ENCODE measurements at places on chromosomes 1 and 21.
A peak's percentile ranks its signal among the peaks of the same experiment; 100 is the strongest.

DNA sequence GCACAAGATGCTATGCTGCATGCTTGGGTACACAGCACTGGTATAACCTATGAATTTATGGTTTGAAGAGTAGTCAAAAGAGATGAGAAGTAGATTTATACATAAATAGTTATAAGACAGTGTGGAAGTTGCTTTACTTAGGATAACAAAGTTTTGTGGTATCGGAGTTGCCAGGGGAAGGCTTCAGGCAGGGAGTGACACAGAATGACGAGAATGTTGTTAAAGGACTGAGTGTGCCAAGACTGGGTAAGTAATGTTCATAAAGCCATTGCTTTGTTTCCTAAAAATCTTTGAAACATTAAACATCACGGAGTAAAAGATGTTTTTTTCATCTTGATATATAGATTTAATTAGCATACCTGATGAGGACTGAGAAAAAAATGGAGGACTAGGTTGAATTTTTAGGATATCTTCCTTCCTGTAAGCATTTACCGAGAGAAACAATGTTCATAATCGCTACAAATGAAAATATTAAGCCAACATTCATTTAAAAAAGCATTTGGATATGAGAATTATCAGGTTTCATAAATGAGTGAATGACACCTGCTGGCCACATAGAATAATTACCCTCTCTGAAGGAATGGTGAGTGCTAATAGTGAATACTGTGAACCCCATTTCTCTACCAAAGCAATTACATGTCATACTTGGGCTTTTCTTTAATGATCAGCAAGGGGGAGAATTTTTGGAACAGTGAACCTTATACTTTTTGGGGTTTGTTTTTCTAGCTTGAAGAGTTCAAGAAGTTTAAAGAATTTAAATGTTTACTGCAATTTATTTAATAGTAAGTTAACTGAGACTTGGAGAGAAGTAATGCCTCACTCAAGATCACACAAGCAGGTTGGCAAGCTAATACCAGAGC lies 28.4 kb downstream of the EXTL2 start:
- peak; percentile 31 for DNase-seq

- DNase-seq: peak; percentile 81
Observed at GRCh38 chr1:34865981-34866761, 6.6 kb upstream of the SMIM12 start.

GRCh38 chr1:103945774-103946173 lies 196.1 kb downstream of the AMY1C start:
- DNase-seq: no peak

DNA sequence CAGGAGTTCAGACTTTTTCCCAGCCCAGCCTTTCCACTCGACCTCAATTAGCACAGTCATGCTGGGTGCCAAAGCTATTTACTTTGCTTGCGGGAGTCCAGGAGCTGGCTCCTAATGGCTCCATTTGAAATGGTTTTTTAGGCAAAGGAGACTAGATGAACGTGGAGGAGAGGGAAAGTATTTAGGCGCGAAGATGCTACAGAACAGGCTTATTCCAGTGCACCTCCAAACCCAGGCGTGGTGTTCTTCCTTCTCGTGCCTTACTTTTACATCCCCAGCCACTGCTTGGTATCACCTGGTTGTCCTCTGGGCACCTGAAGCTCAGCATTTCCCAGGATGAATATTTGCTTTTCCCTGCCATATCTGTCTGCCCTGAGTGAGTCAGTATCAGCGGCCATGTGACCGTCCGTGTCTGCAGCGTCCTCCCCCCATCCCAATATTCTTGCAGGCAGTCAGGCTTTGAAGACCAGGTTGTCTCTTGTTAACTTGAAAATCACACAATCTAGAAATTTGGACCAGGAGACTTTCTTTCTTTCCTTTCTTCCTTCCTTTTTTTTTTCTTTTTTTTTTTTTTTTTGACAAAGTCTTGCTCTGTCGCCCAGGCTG lies 198.5 kb downstream of the DYRK1A start:
- no peak for DNase-seq

DNA sequence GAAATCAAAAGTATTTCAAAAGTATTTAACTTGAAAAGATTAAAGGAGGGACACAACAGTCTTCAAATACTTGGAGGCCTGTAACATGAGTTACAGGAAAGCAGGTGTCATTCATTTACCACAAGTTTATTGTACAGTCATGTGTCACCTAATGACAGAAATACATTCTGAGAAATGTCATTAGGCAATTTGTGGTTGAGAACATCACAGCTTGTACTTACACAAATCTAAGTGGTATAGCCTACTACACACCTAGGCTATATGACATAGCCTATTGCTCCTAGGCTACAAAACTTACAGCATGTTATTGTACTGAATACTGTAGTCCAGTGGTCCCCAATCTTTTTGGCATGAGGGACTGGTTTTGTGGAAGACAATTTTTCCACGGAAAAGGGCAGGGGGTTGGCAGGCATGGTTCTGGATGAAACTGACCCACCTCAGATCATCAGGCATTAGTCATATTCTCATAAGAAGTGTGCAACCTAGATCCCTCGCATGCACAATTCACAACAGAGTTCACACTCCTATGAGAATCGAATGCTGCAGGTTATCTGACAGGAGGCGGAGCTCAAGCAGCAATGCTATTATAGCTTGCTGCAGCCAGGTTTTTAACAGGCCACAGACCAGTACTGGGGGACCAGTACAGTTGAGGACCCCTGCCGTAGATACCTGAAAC lies 25.0 kb upstream of the PHTF1 start:
- DNase-seq: peak; percentile 66

- DNase-seq: no peak
Observed at GRCh38 chr1:39332291-39332690, 127.8 kb downstream of the MACF1 start.

GRCh38 chr1:93908394-93909145 lies 660 bp downstream of the GCLM start:
- peak; percentile 74 for DNase-seq

DNA sequence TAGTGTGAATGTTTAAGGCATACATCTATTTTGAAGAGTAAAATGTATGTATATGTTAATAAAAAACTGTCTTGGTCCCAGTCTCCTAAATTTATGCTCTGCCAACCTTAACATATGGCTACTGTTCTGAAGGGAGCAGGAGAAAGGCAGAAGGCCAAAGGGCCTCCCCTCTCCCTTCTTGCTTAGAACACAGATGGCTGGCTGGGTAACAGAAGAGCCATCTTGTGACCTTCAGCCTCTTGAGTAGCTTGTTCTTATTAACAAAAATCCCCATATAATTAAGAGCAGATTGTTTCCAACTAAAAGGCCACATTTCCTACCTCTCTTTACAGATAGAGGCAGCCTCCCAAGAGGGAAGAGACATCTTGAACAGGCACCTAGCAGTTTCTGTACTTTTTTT lies 36.1 kb downstream of the EPB41 start:
- DNase-seq: no peak

DNA sequence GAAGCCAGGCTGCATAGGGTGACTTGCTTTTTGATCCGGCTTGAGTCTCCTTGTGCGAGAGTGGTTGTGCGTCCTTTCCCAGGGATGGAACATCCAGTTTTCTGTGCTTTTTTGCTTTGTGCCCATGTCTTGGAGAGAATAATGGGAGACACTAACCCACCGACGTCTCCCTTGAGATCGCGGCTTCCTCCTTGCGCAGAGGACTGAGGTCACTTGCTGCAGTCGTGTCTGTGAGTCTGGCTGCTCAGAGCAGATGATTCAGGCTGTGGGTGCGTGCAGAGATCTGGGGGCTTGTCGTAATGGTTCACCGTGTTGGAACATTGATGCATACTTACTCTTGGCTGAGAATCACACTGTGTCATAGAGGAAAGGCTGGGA lies 164.5 kb upstream of the CACNA1E start:
- no peak for DNase-seq

DNA sequence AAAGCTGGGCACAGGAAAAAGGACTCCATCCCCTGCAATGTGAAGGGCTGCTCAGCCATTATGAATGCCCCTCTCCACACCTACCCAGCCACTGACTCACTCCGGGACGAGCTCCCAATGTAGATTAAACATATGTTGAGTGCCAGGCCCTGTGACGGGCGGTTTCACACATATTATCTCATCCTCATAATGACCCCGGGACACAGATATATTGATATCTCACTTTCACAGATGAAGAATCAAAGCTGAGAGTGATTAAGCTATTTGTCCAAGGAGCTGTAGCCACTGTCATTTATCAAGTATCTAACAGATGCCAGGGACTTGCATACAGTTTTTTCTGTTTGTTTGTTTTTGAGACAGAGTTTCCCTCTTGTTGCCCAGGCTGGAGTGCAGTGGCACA lies 35.0 kb upstream of the SLC30A1 start:
- DNase-seq: no peak

DNA sequence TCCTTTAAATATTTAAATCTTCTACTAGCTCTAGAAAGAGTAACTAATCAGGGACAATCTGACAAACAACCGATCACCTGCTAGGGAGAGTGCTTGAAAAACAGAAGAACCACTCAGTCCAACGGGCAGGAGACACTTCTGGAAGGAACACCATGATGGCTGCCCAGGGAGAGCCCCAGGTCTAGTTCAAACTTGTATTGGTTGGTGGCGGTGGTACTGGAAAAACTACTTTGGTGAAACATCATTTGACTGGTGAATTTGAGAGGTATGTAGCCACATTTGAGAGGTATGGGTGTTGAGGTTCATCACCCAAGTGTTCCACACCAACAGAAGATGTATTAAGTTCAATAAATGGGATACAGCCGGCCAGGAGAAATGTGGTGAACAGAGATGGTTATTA lies 4.8 kb upstream of the WDR47 start:
- DNase-seq: no peak

DNA sequence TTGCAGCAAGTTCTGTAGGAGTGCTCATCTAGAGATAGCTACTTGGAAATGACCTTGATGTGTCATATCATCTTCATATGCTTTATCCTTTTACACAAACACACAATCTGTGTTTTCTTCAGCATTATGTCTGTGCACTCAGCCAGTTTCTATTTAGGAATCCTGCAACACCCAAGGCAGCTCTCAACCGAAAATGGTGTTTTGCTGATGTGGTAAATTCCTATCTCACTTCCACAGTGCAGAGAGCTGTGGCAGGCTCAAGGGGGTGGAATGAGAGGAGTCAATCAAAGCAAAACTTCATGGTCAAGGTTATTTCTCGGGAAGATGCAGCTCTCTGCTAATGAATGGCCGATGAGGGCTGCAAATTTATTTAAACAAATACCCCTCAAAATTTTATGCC lies 59.3 kb downstream of the IGSF5 start:
- DNase-seq: no peak

DNA sequence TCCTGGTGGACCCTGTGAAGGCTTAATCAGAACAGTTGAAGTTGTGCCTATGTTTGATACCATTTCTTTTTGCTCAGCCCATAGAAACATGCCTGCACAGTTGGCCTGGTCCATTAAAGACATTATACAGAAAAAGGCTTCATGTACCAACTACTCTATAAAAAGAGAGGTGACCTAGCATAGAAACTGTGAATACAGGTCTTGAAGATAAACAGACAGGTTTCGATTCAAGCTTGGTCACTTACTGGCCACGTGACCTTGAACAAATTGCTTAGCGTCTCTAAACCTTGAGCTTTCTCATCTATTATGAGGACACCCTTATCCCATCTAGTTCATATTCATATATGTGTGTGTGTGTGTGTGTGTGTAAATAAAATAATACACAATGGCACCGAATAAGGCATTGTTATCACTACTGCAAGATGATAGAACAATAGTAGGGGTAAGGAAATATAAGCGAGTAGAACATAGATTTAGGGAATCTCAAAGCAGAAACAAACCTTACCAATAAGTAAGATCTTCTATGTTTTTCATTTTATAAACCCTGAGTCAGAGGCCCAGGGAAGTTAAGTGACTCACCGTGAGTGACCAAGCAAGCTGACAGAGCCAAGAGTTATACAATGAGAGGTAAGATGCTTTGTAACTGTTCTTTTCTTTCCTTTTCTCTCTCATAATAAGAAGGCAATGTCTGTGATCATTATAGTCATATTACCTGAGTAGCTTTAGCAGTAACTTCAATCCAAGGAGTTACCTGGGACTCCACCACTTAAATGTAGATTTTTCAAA lies 476.8 kb upstream of the DEPDC1 start:
- DNase-seq: no peak

DNA sequence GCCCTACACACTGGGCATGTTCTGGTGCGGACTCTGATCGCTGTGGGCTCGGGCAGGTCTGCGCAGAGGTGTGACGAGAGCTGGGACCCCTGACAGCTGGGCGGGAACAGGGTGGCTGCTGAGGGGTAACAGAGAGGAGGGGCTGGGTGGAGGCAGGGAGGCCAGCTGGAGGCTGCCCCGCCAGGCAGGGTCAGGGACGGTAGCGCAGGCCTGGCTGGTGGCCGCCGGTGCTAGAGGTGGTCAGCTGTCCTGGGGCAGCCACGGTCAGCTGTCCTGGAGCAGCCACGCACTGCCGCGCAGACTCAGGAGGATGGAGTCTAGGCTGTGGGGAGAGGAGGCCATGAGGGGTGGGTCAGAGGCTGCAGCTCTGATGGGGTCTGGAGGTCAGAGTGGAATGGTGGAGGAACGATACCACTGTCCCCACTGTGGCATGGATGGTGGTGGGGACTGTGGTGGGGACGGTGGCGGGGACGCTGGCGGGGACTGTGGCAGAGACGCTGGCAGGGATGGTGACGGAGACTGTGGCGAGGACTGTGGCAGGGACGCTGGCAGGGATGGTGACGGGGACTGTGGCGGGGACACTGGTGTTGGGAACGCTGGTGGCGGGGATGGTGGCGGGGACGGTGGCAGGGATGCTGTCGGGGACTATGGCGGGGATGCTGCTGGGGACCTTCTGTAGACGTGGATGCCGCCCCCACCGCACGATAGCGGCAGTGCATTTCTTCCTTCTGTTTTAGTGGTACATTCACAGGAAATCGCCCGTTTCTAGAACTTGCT lies 21.3 kb upstream of the LRRC3 start:
- DNase-seq: no peak

- peak; percentile 59 for DNase-seq
Observed at GRCh38 chr1:58804853-58805565, 21.2 kb upstream of the JUN start.

GRCh38 chr1:86468501-86468977 lies at the start of gene CLCA1:
Gene CLCA1 (plus strand): TSS chr1:86468927. CDS start chr1:86468972, 45 bp downstream.
- peak; percentile 44 for DNase-seq

DNA sequence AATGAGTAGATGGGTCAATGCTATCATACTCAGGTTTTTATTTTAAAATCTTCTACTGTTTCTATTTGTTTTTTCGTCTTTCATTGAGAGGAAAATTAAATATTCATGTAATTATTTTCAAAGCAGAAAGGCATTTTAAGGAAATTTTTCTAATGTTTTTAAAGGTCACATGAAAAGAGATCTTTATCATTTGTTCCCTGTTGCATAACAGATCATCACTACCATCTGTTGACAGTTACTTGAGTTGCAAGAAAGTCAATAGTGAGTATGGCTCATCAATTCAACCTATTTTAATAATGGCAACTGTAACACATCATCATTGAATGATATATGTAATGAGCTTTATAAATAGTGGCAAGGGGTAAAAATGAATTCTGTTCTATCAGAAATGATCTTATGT lies 369.7 kb downstream of the DPYD start:
- no peak for DNase-seq

DNA sequence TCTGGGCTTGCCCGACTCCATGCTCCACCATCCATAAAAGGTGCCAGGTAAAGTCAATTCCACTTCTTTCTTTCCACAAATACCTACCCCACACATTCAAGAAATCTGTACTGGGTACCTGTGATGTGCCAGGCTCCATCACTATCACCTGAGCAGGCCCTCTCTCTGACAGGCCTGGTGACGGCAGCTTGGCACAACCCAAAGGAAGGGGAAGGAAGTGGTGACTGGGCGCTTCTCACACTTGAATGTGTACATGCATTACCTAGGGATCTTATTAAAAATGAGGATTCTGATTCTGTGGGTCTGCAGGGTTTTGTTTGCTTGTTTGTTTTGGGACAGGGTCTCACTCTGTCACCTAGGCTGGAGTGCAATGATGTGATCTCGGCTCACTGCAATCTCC lies 7.5 kb downstream of the HTR1D start:
- DNase-seq: no peak

All from small intestine (tissue), 16 donors.